Activated naive CD4-positive, alpha-beta T cell treated with anti-CD3 and anti-CD28 coated beads, Interleukin-2, amount 10 ng/mL, durations not matched to agents 7 days and 5 days (primary cell): ENCODE measurements at places on chromosomes 16 and 17.

GRCh38 chr17:55424893-55425540 is 3.4 kb upstream of the MMD start:
- peaks cover 46% of the 10 kb centered on the region for H3K27me3 ChIP-seq
- peak overlapping the region; percentile 25 for H3K27ac ChIP-seq
- H3K4me3 ChIP-seq = no peak overlapping the region
- H3K36me3 ChIP-seq = peaks cover 5% of the 10 kb centered on the region
- no peak for DNase-seq

DNA sequence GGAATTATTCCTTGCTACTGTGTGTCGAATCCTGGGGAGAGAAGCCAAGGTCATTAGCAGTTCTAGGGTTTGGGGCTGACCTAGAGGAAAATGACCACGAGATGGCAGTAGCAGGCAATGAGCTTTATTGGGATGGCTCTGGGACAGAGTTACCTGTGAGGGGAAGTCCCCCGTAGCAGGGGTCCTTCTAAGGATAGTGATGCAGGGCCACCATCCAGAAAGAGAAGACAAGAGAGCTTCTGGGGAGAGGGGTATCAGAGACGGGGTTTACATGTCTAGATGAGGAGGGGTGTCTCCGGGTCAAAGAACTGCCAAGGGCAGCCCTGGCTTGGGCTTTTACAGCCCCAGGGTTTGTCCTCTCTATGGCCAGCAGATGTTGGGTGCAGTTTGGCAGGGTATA is 6.4 kb upstream of the GGT6 start:
- H3K36me3 ChIP-seq = no peaks in the 10 kb centered on the region
- peaks cover 11% of the 10 kb centered on the region for H3K27me3 ChIP-seq
- no peak overlapping the region for H3K4me3 ChIP-seq
- DNase-seq = peak; percentile 70
- H3K27ac ChIP-seq = no peak overlapping the region
- H3K4me1 ChIP-seq = peaks cover 30% of the 10 kb centered on the region

- H3K27ac ChIP-seq = peak overlapping the region; percentile 80
- H3K27me3 ChIP-seq = peaks cover 10% of the 10 kb centered on the region
- peak; percentile 28 for DNase-seq
- H3K4me3 ChIP-seq = peak overlapping the region; percentile 27
- H3K36me3 ChIP-seq = no peaks in the 10 kb centered on the region
Observed at GRCh38 chr17:32551186-32551955, 64.6 kb downstream of the CDK5R1 start.

DNA sequence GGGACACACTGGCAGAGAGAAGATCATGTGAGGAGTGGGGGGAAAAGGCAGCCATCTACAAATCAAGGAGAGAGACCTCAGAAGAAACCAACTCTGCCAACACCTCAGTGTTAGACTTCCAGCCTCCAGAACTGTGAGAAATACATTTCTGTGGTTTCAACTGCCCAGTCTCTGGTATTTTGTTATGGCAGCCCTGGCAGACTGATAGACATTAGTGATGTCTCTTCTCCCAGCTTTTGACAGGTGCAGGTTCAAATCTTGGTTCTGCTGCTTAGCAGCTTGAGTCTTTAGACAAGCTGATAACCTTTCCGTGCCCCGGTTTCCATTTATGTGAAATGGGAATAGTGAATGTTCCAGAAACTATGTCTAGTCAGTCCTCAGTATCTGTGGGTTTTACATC is 199.5 kb downstream of the SNX29 start:
- no peak overlapping the region for H3K27ac ChIP-seq
- no peak for DNase-seq
- H3K27me3 ChIP-seq = no peaks in the 10 kb centered on the region
- no peaks in the 10 kb centered on the region for H3K36me3 ChIP-seq
- no peaks in the 10 kb centered on the region for H3K4me1 ChIP-seq

- H3K27me3 ChIP-seq = no peaks in the 10 kb centered on the region
- no peak overlapping the region for H3K27ac ChIP-seq
- no peaks in the 10 kb centered on the region for H3K36me3 ChIP-seq
- DNase-seq = no peak
Observed at GRCh38 chr16:78306361-78306760, 206.9 kb downstream of the WWOX start.

DNA sequence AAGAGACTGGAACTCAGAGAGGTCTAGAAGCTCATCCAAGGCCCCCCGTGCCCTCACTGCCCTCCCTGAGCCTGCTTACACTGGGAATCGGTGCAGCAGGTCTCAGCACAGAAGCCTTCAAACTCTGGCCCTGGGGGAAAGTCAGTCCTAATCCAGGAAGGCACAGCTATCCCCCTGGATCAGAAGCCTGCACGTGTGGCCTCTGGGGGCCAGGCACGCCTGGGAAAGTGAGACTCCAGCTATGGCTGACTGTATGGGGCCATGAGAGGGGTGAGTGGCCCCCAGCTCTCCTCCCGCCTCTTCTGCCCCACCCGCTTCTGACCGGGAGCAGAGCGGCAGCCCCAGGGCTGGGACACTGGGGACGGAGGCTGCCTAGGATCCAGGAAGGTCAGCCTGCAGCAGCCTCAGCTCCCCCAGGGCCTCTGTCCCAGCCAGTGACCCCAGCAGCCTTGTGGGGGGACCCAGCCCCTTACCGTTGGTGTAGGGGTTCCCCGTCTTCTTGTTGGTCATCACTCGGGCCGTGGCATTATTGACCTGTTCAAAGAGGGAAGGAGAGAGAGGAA is 26.6 kb downstream of the ENGASE start:
- no peak overlapping the region for H3K4me3 ChIP-seq
- peaks cover 66% of the 10 kb centered on the region for H3K27me3 ChIP-seq
- no peaks in the 10 kb centered on the region for H3K36me3 ChIP-seq
- no peak overlapping the region for H3K27ac ChIP-seq
- H3K4me1 ChIP-seq = no peaks in the 10 kb centered on the region

- peak; percentile 29 for DNase-seq
- peaks cover 16% of the 10 kb centered on the region for H3K4me1 ChIP-seq
- peaks cover 20% of the 10 kb centered on the region for H3K36me3 ChIP-seq
Observed at GRCh38 chr16:70476272-70477020, 22.1 kb downstream of the FCSK start.

GRCh38 chr17:68870976-68871375 is 84.2 kb downstream of the ABCA8 start:
- no peaks in the 10 kb centered on the region for H3K27me3 ChIP-seq
- H3K4me3 ChIP-seq = no peak overlapping the region
- H3K36me3 ChIP-seq = no peaks in the 10 kb centered on the region
- H3K27ac ChIP-seq = no peak overlapping the region
- no peak for DNase-seq

- peaks cover 56% of the 10 kb centered on the region for H3K27me3 ChIP-seq
- no peak overlapping the region for H3K27ac ChIP-seq
- H3K4me3 ChIP-seq = no peak overlapping the region
- H3K4me1 ChIP-seq = no peaks in the 10 kb centered on the region
- no peak for DNase-seq
- H3K36me3 ChIP-seq = no peaks in the 10 kb centered on the region
Observed at GRCh38 chr17:77566151-77566550, 392.4 kb upstream of the TNRC6C start.

DNA sequence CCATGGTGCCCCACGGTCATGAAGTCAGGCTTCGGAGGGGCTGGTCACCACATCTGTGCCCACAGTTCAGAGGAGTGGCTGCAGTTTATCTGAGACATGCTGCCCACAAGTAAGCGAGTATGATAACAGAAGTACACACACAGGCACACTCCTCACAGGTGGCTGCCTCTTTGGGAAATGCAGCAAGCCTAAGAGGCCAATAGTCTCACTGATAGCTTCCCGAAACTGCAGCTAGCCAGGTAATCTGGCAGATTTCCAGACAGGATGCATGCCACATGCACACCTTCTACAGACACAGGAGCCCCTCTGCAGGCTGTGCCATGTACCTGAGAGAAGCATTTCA is 12.6 kb upstream of the GFOD2 start:
- no peaks in the 10 kb centered on the region for H3K27me3 ChIP-seq
- no peak overlapping the region for H3K27ac ChIP-seq
- peaks cover 29% of the 10 kb centered on the region for H3K36me3 ChIP-seq

DNA sequence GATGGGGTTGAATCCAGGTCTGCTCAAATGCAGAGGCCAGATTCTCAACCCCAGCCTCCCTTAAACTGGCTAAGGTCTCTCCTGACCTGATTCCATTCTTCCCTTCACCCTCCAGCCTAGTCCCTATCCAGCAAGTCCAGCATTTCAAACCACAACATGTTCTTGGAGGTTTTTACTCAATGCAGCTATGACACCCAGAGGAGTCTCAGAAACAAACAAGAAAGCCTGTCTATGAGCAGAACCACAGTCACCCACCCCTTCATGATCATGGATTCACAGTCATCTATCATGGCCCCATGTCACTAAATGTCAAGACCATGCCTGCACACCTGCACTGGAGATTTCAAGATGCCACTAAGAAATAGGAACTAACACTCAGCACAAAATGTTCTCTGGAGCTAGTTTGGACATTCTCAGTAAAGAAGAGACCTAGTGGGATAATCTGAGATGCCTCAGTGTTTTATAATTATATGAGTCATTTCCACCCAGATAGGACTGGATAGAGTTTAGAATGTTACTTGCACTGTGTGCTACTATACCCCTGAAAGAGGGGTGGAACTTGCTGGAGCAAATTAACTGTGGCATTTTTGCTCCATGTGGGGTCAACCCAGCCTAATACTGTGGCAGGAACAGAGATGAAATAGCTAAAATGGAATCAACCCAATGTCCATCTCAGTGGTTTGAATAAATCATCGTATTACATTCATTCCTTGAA is 9.5 kb upstream of the METTL22 start:
- no peaks in the 10 kb centered on the region for H3K36me3 ChIP-seq
- no peak for DNase-seq
- H3K4me3 ChIP-seq = no peak overlapping the region
- H3K4me1 ChIP-seq = no peaks in the 10 kb centered on the region
- peaks cover 25% of the 10 kb centered on the region for H3K27me3 ChIP-seq

GRCh38 chr16:81061871-81062608 is 15.0 kb downstream of the C16orf46 start:
- H3K4me3 ChIP-seq = no peak overlapping the region
- DNase-seq = no peak
- H3K27me3 ChIP-seq = no peaks in the 10 kb centered on the region
- H3K27ac ChIP-seq = no peak overlapping the region

DNA sequence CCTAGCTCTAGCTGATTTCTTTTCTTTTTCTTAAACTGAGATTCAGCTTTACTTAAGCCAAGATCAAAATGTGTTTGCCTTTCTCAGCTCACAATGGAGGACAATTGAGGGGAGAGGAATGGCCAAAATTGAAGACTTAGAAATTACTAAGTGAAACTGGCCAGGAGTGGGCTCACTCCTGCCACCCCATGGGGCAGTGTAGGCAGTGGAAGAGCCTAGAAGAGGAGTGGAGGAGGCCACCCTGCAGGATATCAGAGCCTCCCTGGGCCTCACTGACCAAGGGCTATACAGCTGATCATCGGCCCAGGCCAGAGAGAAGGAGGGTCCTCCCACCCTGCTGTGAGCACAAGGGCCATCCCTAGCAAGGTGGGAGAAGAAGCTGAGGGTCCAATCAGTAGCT is 119.8 kb downstream of the CCT6B start:
- peaks cover 16% of the 10 kb centered on the region for H3K4me1 ChIP-seq
- peaks cover 5% of the 10 kb centered on the region for H3K27me3 ChIP-seq
- H3K27ac ChIP-seq = no peak overlapping the region
- DNase-seq = no peak

- DNase-seq = no peak
- H3K4me1 ChIP-seq = peaks cover 49% of the 10 kb centered on the region
- H3K27me3 ChIP-seq = no peaks in the 10 kb centered on the region
- H3K27ac ChIP-seq = peak overlapping the region; percentile 96
- peak overlapping the region; percentile 95 for H3K4me3 ChIP-seq
Observed at GRCh38 chr16:14628806-14629611, 1.1 kb downstream of the PARN start.

DNA sequence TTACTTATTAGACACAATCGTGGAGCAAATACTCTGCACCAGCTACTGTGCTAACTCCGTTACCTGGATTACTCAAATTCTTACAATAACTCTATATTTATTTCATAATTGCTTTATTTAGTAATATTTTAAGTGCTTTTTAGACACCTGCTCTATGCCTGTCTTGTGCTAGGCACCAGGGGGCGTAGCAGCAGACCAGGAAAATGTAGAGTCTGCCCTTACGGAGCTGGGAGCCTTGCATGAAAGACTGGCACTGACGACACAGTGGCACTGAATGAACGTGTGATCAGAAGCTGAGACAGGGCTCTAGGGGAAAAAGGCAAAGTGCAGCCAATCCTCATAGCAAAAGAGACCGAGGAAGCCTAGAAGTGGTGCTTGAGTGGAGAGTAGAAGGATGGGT is 486.5 kb downstream of the CDH13 start:
- DNase-seq = no peak
- no peak overlapping the region for H3K4me3 ChIP-seq
- H3K36me3 ChIP-seq = no peaks in the 10 kb centered on the region
- no peaks in the 10 kb centered on the region for H3K4me1 ChIP-seq
- H3K27me3 ChIP-seq = peaks cover 4% of the 10 kb centered on the region

GRCh38 chr17:77966476-77966875 is 8.0 kb downstream of the TNRC6C start:
- no peak overlapping the region for H3K27ac ChIP-seq
- peaks cover 8% of the 10 kb centered on the region for H3K36me3 ChIP-seq
- H3K4me3 ChIP-seq = no peak overlapping the region
- DNase-seq = no peak
- H3K4me1 ChIP-seq = peaks cover 37% of the 10 kb centered on the region

DNA sequence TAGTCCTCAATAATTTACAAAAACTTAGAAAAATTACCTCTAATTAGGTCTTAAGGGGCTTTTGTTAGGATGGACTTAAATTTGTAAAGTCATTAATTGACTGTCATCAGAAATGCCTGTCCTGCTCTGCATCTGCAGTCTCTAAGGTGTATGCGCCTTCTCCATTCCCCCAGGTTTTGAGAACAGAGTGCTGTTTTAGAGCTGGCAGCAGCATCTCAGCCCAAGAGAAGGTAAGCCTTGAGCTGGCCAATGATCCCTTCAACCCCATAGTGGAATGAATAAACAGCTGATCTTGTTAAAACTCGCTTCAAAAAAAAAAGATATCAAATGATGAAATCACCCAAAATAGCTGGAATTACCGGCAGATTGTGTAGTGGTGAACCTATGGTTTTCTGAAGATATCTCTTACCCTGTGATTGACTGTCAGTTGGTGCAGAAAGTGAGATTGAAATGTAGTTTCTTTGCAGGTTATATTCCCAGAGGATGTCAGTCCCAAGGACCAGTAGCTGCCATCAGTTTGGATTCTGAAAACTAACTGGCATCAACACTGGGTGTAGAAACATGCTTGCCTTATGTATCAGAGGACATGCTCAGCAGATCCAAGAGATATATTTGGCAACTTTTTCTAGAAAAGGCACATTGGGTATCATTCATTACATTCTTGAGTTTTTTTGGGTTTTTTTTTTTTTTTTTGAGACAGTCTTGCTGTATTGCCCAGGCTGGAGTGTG is 25.7 kb downstream of the TRPV2 start:
- H3K27ac ChIP-seq = peak overlapping the region; percentile 19
- H3K36me3 ChIP-seq = peaks cover 51% of the 10 kb centered on the region
- H3K27me3 ChIP-seq = no peaks in the 10 kb centered on the region
